ENCODE measurements at places on chromosomes 5 and 9. TPM values are rescaled to one million over a fixed set of nuclear protein-coding genes. Genes with fewer than 3 reads are reported as not detected.

The TEX48 gene
- not detected for total RNA-seq

GRCh38 chr5:171673328-171673727 is 112.3 kb upstream of the SMIM23 start:
- no peak overlapping the region for H3K4me3 ChIP-seq
- peak; percentile 20 for DNase-seq
- H3K36me3 ChIP-seq: no peaks in the 10 kb centered on the region
- peaks cover 6% of the 10 kb centered on the region for H3K27me3 ChIP-seq
- no peaks in the 10 kb centered on the region for H3K4me1 ChIP-seq

GRCh38 chr9:78167356-78167755 is 68.5 kb upstream of the CEP78 start:
- no peak overlapping the region for H3K27ac ChIP-seq
- H3K27me3 ChIP-seq: no peaks in the 10 kb centered on the region
- no peak overlapping the region for H3K4me3 ChIP-seq
- H3K4me1 ChIP-seq: no peaks in the 10 kb centered on the region
- no peaks in the 10 kb centered on the region for H3K36me3 ChIP-seq

The RIOK2 gene
- 25.4 TPM for total RNA-seq

DNA sequence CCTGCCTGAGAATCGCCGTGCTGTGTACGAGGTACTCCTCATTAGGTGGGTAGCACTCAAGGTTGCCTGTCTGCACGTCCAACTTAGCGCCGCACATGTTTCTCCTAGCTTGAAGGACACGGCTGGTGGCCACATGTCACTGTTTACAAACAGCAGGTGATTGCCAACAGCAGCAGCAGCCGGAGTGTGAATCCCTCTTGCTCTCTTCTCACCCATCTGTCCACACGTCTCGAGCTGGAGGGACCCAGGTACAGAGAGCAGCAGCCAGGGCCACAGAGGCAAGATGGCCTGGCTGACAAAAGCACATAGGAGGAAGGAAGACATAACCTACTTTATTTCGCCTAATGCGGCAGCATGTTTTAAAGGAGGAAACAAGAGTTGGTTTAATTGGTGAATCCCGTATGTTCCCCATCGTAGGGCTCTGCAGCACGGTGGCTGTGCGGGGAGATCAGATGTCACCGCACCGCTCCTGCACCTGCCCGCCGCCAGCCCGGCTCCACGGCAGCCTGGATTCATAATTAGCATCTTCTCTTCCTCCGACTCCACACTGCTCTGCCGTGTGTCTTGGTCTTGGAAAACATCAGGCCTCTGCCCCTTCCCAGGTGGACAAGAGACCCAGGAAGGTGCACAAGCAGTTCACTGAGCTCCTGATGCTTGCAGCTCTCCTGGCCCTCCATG is 201.6 kb upstream of the IRX1 start:
- no peaks in the 10 kb centered on the region for H3K27me3 ChIP-seq
- no peaks in the 10 kb centered on the region for H3K36me3 ChIP-seq
- DNase-seq: no peak
- no peak overlapping the region for H3K4me3 ChIP-seq
- H3K27ac ChIP-seq: no peak overlapping the region

The ZNF454 gene
- 3.1 TPM for total RNA-seq

The COQ4 gene
- 11.2 TPM for total RNA-seq

GRCh38 chr5:53603009-53603687 is 42.7 kb downstream of the NDUFS4 start:
- peaks cover 5% of the 10 kb centered on the region for H3K4me1 ChIP-seq
- peaks cover 1% of the 10 kb centered on the region for H3K36me3 ChIP-seq
- no peaks in the 10 kb centered on the region for H3K27me3 ChIP-seq
- H3K27ac ChIP-seq: no peak overlapping the region
- H3K4me3 ChIP-seq: no peak overlapping the region

GRCh38 chr5:78243639-78244038 is 50.9 kb downstream of the AP3B1 start:
- DNase-seq: peak; percentile 44
- H3K27me3 ChIP-seq: no peaks in the 10 kb centered on the region
- no peaks in the 10 kb centered on the region for H3K36me3 ChIP-seq
- H3K4me1 ChIP-seq: peaks cover 4% of the 10 kb centered on the region

DNA sequence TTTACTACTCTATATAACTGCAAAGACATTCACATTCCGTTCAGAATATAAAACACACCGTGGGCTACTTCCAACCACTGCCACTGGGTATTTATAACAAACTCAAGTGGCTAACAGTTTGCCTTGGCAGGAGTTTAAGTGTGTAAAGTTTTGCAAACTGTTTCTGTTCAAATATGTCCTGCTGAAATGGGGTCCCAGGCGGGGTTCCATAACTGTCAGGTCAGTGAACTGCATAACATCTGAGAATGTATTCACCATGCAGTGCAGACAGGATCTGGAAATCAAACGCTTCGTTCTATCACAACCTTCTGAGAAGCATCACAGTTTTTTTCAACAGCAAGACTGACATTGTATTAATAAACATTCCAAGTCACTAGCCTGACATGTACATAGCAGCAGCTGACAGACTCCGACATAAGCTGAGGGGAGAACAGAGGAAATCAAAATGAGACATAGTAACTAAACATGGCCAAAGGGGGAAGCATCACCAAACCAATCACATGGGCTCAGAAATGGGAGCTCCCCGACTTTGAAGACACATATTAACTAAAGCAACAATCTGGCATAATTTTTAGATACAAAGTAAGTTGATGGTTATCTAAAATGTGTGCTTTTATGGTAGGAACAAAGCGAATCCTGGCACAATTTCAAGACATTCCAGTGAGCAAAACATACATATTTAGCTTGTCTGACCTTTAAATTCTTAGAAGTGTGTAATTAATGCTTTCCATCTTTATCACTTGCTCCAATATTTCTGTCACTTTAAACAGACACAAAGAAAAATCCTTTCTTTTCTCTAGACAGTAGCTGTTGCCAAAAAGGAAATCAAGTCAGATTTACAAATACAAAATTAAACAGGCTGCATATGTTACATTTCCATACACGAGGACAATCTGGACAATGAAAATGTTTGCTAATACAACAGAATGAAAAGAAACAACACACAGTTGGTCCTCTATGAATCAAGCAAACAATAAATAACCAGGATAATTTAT is 156.8 kb downstream of the MAPKAP1 start:
- DNase-seq: peak; percentile 81
- no peak overlapping the region for H3K4me3 ChIP-seq
- H3K27ac ChIP-seq: peak overlapping the region; percentile 18
- no peaks in the 10 kb centered on the region for H3K36me3 ChIP-seq
- no peaks in the 10 kb centered on the region for H3K27me3 ChIP-seq

The LCN1 gene
- not detected for total RNA-seq

DNA sequence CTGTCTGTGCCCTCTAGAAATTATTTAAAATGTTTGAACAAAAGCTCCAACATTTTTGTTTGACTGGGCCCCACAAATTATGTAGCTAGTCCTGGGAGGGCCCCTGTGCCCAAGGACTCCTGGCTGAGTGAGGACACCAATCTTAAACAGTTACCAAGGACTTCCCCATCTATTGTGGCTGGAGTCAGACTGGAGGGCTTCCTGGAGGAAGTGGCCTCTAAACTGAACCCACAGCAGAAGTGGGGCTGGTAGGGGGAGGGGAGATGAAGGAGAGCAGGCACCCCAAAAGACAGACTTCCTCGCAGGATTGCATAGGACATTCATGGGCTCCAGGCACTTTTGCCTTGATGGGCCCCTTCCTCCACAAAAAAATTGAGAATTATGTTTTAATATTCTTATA is 8.1 kb downstream of the ADAMTS13 start:
- H3K4me3 ChIP-seq: no peak overlapping the region
- no peak overlapping the region for H3K27ac ChIP-seq
- no peak for DNase-seq
- H3K36me3 ChIP-seq: no peaks in the 10 kb centered on the region

DNA sequence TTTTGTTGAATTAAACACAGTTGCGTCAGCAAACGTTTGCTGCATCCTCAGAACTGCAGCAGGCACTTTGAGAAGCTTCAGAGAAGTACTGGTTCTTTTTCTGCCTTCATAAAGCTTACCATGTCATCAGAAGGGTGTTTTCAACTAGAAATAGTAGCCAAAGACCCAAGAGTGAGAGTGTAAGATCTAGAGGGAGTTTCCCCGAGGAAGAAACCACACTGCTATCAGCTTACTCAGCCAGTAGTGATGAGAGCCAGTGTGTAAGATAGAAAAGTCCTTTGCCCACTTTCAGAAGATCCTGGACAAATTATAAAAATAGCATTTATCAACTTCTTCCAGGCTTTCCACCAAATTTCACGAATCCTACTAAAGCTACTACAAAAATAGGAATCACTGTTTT is 154.5 kb downstream of the PAPPA start:
- no peaks in the 10 kb centered on the region for H3K36me3 ChIP-seq
- no peak for DNase-seq
- H3K4me1 ChIP-seq: no peaks in the 10 kb centered on the region
- no peak overlapping the region for H3K27ac ChIP-seq

The RGS7BP gene
- total RNA-seq: 0.51 TPM

DNA sequence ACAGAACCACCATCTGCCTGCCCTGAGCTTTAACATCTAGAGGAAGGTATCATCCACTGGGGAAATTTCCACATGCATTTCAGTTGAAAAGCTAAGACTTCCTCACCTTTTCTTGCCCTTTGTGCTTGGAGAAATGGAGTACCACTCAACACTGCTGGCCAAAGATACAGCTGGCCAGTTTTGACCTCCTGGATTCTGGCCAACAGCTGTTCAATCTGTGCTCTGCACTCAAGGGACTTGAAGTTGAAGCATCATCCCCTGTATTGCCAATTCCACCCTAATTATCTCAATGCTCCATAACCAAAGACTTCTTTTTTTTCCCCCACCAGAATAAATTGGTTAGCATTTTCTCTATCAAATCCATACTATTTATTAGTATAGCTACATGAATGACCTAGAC is 70.4 kb upstream of the PRDM9 start:
- H3K27me3 ChIP-seq: no peaks in the 10 kb centered on the region
- DNase-seq: no peak
- no peak overlapping the region for H3K27ac ChIP-seq
- H3K36me3 ChIP-seq: no peaks in the 10 kb centered on the region
- no peak overlapping the region for H3K4me3 ChIP-seq

- H3K27ac ChIP-seq: no peak overlapping the region
- H3K27me3 ChIP-seq: no peaks in the 10 kb centered on the region
- H3K4me3 ChIP-seq: no peak overlapping the region
- no peak for DNase-seq
- no peaks in the 10 kb centered on the region for H3K36me3 ChIP-seq
Measured at GRCh38 chr5:133385346-133385745, 227.0 kb downstream of the FSTL4 start.

The C5orf34 gene
- 4.1 TPM for total RNA-seq

- H3K27ac ChIP-seq: peak overlapping the region; percentile 92
- no peak overlapping the region for H3K4me3 ChIP-seq
- H3K27me3 ChIP-seq: no peaks in the 10 kb centered on the region
- no peaks in the 10 kb centered on the region for H3K36me3 ChIP-seq
- H3K4me1 ChIP-seq: peaks cover 40% of the 10 kb centered on the region
Measured at GRCh38 chr9:91162311-91162710, 199.4 kb downstream of the AUH start.

The ADAMTSL2 gene
- total RNA-seq: under 0.01 TPM

The GLRA1 gene
- not detected for total RNA-seq

DNA sequence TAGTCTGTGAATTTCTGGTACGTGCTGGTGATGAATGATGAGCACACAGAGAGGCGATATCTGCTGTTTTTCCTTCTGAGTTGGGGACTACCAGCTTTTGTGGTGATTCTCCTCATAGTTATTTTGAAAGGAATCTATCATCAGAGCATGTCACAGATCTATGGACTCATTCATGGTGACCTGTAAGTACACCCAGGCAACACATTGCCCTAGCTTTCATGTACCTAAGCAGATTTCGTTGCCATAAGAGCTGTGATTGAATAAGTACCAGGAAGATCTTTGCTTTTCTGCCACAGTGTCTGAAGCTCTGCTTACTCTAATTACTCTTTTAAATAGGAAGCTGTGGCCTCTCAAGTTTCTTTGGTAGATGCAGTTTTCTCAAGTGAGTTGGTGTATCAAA is 397.8 kb downstream of the ARRDC3 start:
- H3K4me1 ChIP-seq: peaks cover 2% of the 10 kb centered on the region
- H3K36me3 ChIP-seq: no peaks in the 10 kb centered on the region
- no peak overlapping the region for H3K27ac ChIP-seq

- H3K4me3 ChIP-seq: no peak overlapping the region
- H3K36me3 ChIP-seq: no peaks in the 10 kb centered on the region
- no peak for DNase-seq
- no peak overlapping the region for H3K27ac ChIP-seq
Measured at GRCh38 chr9:115680231-115680630, 473.4 kb upstream of the PAPPA start.

The GDA gene
- total RNA-seq: under 0.01 TPM

The PTPRD gene
- 3.3 TPM for total RNA-seq

The APBA1 gene
- total RNA-seq: 8.8 TPM

The STPG3 gene
- not detected for total RNA-seq

DNA sequence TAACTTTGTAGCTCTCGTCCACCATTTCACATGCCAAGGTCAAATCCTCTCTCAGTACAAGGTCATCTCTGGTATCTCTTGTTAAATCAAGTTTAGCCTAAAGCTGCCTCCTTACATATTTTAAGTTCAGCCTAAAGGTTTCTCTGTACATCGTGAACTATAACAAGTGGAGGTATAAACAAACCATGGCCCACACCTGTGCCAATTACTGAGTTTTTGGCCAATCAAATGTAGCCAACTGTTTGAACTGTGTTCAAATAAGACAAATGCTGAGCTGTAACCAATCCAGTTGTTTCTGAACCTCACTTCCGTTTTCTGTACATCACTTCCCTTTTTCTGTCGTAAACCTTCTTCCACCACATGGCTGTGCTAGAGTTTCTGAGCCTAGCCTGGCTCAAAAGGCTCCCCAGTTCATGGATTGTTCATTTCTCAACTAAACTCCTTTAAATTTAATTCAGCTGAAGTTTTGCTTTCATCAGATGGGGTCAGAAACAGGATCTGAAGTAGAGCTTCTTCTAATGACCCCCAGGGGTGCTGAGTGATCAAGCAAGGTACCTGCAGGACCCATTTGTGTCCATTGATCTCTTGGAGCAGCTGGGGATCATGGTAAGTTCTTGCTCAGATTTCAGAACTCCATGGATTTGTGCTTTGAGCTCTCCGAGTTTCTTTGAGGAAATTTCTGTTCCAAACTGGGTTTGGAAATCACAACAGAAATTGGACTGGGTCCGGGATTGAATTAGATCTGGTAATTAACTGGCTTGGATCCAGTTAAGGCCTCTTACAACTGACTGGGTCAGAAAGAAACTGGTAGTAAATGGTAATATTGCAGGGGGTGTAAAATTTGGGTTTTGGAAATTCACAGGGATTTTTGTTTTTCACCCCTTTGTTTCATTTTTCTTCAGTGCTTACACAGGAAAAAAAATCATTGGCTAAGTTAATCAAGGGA is 11.0 kb upstream of the NANS start:
- no peak overlapping the region for H3K4me3 ChIP-seq
- no peaks in the 10 kb centered on the region for H3K36me3 ChIP-seq
- H3K27ac ChIP-seq: no peak overlapping the region
